ENCODE measurements at places on chromosomes 16 and 17.

GRCh38 chr16:11374255-11374654 lies 29.0 kb downstream of the RMI2 start:
- no peak for DNase-seq

GRCh38 chr17:41985919-41986318 lies 19.3 kb downstream of the CNP start:
- DNase-seq, result no peak

DNA sequence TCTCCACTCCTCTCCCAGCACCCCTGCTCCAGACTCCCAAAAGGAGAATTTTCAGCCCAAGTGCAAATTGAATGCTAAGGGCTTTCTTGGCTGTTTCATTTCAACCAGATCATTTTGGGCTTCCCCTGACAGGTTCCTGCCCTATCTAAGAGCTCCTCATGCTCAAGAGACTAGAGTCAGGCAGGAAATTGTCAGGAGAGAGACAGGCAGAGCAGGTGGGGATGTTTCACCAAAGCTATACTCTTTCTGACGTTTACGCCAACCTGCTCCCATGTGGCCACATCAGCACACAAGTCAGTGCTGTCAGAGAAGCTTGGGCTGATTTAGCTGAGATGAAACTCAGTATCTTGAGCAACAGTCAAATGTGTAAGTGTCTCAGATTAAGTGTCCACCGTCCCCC lies 31.4 kb downstream of the HIC1 start:
- DNase-seq, result no peak

DNA sequence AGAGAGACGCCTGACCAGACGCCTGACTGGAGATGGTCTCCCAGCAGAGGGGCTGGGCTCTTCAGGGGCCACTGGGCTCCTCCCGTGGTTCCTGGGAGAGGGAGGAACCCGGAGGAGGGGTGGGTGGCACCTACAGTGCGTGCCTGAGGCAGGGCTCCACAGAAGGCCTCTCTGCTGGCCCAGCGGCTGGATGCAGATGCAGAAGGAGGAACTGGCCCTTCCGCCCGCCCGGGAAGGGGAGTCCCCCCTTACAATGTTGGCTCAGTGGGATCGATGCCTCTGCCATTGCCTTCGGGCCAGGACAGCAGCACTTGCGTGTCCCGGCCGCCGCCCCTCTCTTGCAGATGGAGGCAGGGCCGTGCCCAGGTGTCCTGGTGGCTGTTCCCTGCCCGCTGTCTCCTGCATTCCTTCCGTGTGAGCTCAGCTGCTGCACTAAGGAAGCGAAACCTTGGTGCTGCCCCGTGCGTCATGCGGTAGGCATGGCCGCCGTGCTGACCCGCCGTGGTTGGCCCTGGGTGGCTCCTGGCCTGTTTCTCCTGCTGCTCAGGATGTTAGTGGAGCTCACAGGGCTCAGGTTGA lies 15.1 kb downstream of the BAIAP2 start:
- DNase-seq, result no peak

DNA sequence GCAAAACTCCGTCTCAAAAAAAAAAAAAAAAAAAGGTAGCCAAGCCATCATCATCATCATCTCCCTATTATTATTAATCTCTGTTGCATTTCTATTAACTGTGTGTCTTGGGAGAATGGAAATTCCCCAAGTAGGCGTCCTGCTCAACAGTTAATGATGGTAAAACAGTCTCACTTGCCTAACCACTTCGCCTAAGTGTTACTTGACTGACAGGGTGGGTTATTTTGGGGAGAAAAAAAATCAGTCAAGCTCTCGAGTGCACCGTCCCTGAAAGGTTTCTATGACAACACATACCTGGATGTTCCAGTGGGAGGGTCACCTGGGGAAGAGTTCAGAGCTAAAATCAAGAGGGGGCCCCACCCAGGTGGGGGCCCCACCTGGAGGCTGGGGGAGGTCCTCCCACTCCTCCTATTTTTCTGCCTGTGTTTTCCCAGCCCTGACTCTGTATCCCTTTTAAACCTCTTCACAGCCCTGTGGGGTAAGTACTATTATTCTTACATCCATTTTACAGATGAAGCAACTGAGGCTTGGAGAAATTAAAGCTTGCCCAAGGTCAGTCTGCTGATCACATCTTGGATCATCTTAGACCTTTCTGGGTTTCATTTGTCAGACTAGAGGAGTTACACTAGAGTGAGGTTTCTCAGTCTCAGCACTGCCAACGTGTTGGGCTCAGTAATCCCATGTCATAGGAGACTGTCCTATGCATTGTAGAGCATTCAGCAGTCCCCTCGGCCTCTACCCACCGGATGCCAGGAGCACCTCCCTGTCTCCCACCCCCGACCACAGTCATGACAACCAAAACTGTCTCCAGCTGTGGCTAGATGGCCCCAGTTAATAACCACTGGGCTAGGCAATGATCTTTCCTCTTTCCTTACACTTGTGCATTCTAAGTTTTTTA lies 11.0 kb upstream of the ABAT start:
- no peak for DNase-seq

- no peak for DNase-seq
Measured at GRCh38 chr17:48545539-48545938, 630 bp upstream of the HOXB2 start.

DNA sequence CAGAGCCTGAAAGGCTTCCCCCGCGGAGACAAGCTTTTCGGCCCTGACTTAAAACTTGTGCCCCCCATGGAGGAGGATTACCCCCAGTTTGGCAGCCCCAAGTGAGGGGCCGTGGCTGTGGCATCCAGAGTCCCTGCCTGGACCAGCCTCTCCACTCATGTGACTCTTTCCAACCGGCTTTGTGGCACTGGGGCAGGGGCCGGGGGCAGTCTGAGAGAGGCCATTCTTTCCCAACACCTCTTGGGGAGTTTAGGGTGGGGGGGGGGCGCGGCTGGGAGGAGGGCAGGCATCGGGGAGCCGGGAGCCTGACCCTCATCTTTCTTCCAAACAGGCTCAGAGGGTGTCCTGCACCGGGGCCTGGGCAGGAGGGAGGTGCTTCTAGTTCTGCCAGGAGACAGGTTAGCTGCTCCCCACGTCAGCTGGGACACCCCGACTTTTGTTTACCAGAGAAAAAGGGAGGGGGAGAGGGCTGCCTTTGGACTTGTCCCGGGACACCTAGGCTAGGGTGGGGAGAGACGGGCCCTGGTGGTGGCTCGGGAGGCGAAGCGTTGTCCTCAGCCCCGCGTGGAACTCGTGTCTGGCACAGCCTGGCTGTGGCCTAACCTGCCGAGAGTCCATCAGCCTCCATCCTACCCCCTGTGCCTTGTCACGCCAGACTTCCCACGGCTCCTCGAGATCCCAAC lies 7.3 kb upstream of the SERPINF1 start:
- DNase-seq, result no peak

- DNase-seq, result no peak
Measured at GRCh38 chr17:48871551-48872351, 20.8 kb upstream of the ATP5MC1 start.

DNA sequence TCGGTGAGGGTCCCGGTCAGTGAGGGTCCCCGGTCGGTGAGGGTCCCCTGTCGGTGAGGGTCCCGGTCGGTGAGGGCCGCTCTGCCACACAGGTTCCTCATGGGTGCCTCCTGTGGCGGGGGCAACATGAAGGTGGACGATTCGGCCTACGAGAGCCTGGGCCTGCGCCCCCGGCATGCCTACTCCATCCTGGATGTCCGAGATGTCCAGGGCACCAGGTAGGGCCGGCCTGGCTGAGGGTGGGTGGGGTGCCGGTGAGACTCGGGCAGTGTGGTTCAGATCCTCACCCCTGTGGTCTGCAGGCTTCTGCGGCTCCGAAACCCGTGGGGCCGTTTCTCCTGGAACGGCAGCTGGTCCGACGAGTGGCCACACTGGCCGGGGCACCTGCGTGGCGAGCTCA lies 9.0 kb upstream of the PRR35 start:
- no peak for DNase-seq
